ENCODE measurements at places on chromosomes 2 and 18.

DNA sequence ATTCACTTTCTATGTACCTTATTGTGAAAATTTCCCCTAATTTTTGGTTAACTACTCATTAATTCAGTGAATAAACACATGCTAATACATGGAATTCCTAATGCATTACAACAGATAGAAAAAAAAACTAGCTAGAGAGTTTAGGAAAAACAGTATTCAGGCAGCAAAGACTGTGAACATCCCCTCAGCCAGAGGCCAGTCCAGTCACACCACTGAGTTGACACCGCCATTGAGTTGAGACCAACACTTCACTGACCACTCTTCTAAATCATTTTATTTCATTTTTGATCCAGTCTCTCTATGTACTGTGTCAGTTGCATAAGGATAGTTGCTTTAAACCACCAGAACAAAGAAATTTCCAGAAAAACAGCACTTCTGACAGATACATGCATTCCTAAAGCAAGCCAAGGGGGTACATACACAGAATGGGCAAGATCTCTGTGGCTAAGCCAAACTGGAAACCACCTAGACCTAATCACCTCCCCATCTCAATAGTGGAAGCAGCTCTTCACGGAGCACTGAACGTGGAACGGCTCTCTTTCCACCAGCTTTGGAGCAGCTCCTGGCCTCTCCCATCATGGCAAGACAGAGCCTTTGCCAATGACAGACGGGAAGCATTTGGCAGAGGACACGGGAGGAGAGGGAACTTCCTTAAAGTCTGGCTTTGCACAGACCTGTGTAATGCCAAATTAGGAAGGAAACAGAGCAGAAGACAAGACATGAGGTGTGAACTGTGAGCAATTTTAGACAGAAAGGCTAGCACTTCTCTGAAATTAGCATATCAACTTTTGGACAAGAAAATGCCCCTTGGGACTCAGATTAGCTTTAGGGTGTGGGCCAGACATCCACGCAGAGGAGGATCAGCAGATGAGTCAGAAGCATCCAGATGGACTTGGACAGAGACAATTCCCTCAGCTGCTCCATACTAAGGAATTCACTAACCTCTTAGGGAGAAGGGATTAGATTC, 36.4 kb downstream of the CACNB4 start:
- DNase-seq, result no peak

DNA sequence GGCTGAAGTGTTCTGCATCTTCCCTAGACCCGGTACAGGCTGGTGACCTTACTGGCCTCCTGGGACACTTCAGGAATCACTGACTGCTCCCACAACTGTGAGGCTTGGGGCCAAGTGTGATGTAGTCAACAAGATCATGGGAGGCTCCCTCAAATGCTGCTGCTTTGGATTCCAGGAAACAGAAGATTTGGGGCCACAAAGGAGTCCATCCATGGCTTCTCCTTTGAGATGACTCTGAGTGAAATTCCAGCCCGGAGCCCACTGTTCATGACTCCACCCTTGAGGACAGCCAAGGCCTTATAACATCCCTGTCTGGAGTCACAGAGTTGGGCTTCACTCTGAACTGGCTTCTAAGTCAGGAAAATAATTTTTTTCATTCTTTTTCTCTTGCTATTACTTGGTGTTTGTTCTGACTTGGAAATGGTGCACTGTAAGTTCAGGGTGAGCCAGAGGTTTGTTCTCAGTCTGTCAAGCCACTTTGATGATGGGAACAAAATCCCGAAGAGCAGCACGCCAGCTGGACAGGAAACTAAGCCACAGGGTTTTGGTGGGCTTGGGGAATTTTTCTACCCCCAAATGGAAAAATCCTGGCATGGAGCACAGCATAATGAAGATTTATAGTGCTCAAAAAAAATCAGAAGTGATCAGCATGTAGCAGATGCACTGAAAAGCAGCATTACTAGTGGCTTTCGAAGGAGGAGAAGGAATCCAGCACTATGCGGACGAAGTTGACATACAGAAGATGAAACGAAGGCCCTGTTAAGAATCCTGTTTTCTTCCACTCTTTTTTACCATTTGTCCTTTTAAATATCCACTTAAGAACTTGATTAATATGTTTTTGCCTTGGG, 98.1 kb upstream of the ZFP36L2 start:
- DNase-seq, result no peak

- DNase-seq, result no peak
These were observed 1171.1 kb upstream of the CRIM1 start for GRCh38 chr2:35184471-35184870.

DNA sequence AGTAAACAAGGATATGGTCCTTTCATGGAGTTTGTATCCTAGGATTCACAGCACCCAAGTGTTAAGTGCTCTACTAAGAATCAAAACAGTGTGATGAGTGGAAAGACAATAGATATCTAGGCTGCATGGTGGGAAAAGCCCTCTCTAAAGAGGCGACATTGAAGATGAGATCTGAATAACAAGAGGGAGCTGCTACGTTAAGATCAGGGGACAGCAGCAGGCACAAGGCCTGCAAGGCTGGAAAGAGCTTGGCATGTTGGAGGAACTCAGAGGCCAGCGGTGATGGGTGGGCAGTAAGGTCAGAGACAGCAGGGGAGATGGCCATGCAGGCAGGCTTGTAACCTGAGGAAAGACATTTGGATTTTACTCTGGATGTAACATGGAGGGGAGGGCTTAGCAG, 177.5 kb downstream of the GFPT1 start:
- DNase-seq, result no peak

DNA sequence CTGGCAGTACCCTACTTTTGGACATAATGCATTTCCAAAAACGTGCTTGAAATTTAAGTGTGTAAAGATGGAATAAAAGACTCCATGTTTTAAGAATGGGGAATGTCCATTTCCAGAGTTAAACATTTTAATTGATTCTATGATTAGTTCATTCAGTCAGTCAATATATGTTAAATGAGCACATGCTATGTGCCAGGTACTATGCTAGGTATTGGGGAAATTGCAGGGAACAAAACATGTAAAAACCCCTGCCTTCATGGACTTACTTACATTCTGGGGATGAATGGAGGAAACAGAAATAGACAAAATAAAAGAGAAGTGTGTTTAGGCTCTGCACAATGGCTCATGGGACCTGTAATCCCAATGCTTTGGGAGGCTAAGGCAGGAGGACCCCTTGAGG, 288.6 kb downstream of the MTX2 start:
- no peak for DNase-seq

DNA sequence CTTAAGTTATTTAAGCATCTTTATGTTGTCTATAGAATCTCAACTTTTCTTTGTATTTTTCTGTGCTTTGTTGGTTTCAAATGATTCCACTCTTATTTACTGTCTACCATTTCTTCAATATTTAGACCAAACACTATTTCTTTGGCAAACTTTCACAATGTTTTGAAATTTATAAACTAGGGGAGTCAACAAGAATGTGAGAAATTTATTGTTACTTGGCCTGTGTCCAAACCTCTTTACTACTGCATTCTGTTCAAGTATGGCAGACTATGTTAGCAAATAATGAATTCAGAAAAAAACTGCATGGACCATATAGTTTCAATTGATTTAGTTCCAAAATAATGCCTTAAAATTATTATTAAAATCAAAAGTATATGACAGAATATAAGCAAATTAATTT, 470.2 kb downstream of the FBXO15 start:
- DNase-seq, result no peak

DNA sequence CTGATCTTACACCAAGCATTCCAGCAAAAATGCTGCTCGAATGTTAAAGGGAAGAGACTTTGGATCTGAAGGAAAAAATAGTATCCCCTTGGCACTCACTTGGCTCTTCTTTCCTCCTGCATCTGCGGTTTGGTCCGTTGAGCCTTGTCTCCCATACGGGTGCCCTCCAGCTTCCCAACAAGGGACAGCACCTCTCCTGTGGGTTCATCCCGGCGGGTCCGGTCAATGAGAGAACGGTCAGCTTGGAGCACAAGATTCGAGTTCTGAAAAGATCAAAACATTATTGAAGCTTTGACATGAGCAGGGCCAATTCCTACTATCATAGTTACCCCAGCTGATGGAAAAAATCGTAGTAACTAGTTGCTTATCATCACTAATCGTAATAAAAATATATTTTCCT, 740 bp downstream of the SNRNP200 start:
- no peak for DNase-seq

DNA sequence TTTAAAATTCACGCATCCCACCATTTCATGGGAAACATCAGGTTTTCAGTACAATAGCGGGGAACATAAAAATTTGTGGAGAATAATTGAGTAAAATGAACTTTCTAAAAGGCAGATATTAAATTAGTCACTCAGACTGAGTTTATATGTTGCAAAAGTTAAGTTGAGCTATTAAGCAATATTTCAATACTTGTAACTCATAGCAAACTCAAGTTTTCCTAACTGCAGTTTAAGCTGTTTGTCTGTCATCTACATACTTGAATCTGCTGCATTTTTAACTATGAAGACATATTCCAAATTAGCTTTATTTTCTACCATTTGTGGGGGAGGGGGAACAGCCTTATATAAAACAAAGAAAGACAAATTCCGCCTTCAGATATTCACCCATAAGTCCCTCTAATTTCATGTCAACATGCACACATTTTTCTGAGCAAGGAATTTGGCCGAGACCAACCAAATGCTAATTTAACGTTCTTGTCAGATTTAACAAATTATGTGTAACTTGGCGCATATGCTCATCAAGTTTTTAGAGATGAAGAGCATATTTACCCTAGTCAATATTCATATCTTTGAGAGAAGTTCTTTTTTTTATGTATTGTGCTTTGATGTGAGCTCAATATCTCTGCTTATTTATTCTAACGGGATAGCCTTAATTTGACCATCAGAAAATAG, 462.9 kb downstream of the TXNL1 start:
- DNase-seq, result no peak

GRCh38 chr2:206863716-206864115, 75.6 kb upstream of the CPO start:
- DNase-seq, result no peak

DNA sequence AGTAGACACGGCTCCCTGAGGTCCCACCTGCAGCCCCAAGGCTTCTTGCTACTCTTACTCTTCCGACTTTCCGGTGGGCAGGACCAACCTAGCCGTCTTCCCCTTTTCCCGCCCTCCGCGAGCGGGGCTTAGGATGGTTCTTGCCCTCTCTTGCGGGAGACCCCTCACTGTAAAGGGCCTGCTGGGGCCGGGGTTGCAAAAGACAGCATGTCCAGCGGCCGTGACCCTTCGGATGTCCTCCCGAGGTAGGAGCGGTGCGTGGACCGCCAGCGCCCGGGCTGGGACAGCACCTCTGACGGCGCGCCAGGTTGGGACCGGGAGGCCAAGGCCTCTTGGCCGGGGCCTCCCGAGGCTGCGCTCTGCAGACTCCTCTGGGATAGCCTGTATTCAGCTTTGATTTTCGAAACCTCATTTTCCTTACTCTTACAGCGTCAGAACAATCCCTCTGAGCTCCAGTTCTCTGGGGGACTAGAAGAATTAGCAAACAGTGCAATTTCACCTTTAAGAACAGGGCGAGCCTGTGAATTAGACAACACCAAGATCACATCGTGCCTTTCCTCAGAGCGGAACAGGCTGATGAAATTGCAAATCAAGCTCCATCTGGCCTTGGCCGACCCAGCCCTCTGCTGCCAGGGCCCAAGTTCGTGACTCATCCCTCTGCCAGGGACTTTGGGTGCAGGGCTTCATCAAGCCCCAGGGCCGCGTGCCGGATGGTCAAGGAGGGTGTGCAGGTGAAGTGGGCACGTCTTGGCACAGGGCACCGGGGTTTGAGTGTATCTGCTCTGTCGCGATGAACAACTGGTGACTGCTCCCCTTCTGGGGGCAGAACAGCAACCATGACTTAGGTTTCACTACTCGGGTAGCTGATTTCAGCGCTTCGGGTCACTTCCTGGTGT, 777 bp downstream of the MOCOS start:
- peak; percentile 79 for DNase-seq

DNA sequence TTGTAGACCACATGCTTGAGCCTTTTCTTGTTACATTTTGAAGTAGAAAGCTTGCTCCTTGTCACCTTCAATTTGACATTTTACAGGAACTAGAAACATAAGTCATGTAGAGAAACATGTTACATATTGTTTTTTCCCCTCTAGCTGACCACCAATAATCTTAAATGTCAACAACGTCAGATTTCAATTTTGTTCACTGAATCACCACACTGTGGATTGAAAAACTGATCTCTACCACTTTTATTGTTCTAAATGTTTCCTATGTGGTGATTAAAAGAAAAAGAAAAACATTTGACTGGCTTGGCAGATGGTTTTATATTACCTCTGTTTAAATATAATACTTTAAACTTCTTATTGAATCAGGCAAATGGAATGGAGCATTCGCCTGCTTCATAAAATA, 87.7 kb downstream of the DSEL start:
- DNase-seq, result no peak

- DNase-seq, result no peak
These were observed 28.7 kb downstream of the SRSF7 start for GRCh38 chr2:38722271-38723061.

- no peak for DNase-seq
These were observed 296.3 kb upstream of the KCNJ3 start for GRCh38 chr2:154402213-154402612.

- DNase-seq, result no peak
These were observed 21.8 kb upstream of the TANK start for GRCh38 chr2:161138429-161138828.

DNA sequence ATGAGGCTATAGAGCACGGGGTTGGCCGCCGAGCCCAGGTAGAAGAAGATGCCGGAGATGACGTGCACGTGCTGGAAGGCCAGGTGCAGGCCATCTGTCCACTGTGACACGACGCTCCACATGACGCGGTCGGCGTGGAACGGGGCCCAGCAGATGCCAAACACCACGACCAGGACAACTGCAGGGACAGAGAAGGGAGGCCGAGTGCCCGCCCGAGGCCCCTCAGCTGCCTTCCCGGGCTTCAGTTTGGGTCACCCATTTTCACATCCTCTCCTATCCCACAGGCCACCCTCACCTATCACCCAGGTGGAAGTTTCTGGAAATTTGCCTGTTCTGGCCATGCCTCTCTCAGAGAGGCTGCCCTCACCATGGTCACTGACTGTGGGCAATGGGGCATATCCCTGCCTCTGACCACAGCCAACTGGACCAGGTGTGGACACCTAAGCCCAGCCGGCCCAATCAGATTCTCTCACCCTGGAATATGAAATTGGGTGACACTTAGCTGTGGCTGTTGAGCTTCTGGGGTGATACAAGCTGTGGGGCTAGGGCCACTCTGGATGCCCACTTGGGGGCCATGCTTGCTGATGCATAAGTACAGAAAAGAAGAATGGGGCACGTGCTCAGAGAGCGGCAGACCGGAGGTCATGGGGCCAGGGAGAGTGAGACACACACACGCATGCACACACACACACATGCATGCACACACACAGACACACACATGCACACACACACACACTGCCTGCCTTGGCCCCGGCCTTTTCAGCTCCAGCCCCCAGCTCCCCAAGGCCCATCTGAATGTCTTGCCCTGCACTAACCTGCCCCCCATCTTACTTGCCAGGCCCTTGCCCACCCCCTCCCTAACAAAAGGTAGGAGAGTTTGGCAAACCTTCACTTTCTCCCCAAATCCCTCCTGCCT, 4.7 kb downstream of the NMUR1 start:
- DNase-seq, result no peak

Measured in PC-9 (cell line).